ENCODE measurements at places on chromosomes 5 and 9.

GRCh38 chr9:70262948-70263347 is 4.2 kb downstream of the SMC5 start:
- DNase-seq = no peak

DNA sequence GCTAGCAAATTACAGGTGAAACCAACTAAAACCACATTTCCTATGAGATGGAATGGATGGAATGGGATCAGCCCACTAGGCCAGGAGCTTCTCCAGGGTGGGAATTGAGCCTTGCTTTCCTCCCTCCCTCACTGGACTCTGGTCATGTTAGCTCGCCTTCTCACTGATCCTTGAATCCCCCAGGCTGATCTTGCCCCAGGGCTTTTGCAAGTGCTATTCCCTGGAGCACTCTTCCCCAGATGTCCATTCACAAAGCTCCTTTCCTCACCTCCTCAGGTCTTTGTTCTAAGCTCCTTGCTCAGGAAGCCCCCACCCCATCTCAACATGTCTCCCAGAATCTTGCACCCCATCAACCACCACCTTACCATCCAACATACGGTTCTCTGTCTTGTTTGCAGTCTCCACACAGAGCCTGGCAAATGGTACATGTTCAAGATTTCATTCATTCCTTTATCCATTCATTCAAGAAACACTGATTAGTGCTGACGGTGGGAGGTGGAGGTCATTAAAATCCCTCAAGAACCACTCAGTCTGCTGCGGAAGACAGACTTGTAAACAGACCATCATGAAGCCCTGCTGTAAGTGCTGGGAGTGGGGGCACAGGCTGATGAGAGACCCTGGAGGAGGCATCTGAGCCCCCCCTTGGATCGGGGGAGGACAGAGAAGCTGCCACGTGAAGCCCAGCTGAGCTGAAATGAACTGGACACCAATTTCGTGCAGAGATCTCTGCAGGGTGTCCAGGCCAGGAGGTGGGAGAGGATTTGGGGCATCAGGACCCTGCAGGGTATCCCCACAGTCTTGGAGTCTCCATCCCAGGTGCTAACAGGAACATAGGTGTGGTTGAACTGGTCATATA is 141.7 kb downstream of the BARX1 start:
- DNase-seq = no peak

GRCh38 chr5:139708877-139709581 is 60.9 kb downstream of the CXXC5 start:
- DNase-seq = no peak

GRCh38 chr9:75087289-75087823 is 599 bp downstream of the NMRK1 start:
- DNase-seq = no peak

DNA sequence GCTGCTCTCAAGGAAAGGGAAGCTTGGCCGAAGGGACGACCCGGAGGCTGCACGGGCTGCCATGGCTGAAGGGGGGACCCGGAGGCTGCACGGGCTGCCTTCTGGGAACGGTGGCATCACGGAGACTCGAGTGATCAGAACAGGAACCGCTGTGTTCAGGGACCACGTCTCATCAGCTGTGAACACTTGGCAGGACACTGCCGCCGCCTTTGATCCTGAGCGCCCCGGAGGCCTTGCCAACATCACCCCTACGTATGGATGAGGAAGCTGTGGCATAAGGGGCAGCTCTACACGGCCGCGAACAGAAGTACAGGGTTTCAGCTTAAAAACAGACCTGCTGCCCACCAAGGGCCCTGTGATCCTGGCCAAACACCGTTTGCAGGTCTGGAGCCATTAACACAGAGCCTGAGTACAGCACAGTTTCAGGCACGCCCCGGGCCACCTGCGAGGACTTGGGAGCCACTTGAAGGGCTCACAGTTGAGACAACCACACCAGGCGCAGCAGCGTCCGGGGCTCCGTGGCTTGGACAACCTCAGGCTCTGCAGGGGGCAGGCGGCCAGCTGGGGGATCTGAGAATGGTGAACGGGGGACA is 23.9 kb upstream of the TERT start:
- no peak for DNase-seq

GRCh38 chr9:78866207-78867132 is 569.5 kb downstream of the PSAT1 start:
- no peak for DNase-seq

- DNase-seq = no peak
Observed at GRCh38 chr9:7489036-7489435, 310.5 kb downstream of the DMAC1 start.

- no peak for DNase-seq
Observed at GRCh38 chr9:73125651-73126050, 26.0 kb upstream of the ANXA1 start.

DNA sequence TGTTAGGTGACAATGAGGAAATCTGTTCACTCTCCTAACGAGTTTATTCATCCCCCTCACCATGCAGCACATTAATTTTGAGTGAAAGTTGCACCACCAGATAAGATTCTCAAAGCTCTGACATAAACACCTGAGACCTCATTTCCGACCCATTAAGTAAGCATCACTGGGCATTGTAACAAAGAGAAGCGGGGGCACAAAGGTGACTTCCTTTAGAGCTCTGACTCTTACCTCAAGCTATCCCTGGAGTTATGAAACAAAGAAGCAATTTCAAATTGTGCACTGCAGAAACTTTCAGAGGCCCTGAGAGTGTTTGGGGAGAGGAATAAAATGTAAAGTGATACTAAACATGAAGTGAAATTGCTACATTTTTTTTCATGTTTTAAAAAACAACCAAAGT is 29.5 kb downstream of the C5orf15 start:
- DNase-seq = no peak

- no peak for DNase-seq
Observed at GRCh38 chr5:2904399-2904798, 152.9 kb upstream of the IRX2 start.

- no peak for DNase-seq
Observed at GRCh38 chr5:60533789-60534188, 166.2 kb downstream of the DEPDC1B start.

DNA sequence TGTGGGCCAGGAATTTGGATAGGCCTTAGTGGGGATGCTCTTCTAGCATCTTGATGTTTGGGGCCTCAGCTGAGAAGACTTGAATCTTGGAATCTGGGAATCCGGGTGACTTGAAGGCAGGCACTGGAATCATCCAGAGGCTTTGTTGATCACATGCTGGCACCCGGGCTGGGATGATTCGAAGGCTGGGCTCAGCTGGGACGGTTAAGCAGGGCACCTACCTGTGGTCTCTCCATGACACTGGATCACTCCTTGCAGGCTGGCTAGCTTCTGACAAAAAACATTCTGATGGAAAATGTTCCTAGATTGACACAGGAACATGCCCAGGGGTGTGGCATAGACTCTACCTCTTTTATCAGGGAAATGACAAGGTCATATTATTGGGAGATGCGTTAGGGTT is 149.1 kb downstream of the TENT4A start:
- DNase-seq = no peak

DNA sequence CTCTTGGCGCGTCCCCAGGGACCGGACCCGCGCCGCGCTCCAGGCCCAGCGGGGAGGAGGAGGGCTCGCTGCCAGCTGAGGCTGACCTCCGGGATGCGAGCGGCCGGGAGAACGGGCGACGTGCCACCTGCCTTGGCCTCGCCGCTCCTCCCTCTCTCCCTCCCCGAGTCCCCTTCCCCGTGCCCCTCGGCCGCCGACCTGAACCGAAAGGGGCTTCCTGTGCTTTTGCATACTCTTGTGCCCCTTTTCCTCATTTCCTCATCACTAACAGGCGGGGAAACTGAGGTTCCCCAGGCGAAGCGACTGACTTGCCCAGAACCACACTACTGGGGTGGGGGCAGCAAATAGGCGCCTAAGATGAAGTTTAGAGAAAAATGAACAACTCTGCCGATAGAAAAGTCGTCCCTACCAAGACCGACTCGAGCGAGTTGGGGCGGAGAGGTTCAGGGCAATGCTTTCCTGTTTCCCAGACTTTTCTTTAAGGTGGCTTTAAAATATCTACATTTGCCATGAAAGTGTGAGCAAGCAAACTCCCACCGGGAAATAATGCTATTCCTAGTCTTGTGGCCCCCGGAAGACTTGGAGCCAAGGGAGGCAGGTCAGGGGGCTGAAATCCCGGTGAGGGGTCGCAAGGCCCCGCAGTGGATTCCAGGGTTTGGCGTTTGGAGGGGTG is 580 bp upstream of the DUSP1 start:
- DNase-seq = no peak

- no peak for DNase-seq
Observed at GRCh38 chr9:131138676-131139075, 13.3 kb downstream of the NUP214 start.

GRCh38 chr5:6885581-6885980 is 172.3 kb downstream of the TENT4A start:
- no peak for DNase-seq

DNA sequence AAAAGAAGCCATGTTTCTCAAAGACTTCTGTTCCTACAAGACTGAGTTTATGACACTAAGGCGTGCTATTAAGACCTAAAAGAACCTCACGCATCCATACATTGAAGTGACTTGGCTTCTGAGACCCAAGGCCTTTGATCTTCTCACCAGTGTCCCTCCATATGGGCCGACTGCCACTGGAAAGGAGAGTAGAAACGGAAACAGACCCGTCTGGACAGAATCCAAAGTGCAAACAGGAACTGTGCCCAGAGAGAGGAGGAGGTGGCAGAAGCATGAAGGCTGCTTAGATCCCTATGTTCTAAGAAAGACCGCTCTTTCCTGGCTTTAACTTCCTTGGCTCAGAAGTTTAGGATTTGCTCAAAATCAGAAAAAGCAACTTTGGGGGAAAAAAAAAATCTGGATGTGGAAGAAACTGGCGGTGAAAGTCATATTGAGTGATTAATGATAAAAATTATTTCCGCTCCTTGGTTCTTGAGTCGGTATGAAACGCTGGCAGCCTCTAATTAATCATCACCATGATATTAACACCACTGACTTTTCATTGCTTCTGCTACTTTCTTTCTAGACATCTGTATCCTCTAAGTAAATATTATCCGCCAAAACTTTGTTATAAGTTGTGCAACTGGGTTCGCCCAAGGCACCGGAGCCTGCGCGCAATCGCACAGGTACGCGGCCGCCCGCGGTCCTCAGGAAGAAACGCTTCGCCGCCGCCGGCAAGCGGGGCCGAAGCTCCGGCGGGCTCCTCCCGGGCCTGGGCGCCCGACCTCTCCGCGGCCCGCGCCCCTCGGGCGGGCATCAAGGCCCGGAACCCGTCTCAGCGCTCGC is 726 bp downstream of the DAP start:
- DNase-seq = no peak

GRCh38 chr9:5193345-5193744 is 7.9 kb upstream of the INSL6 start:
- no peak for DNase-seq

GRCh38 chr5:151591144-151591819 is at the start of gene FAT2:
FAT2 (minus strand) TSS chr5:151591331; CDS start chr5:151568931, 22,400 bp downstream.
- no peak for DNase-seq

- DNase-seq = no peak
Observed at GRCh38 chr9:113542006-113542405, 78.5 kb downstream of the RGS3 start.

DNA sequence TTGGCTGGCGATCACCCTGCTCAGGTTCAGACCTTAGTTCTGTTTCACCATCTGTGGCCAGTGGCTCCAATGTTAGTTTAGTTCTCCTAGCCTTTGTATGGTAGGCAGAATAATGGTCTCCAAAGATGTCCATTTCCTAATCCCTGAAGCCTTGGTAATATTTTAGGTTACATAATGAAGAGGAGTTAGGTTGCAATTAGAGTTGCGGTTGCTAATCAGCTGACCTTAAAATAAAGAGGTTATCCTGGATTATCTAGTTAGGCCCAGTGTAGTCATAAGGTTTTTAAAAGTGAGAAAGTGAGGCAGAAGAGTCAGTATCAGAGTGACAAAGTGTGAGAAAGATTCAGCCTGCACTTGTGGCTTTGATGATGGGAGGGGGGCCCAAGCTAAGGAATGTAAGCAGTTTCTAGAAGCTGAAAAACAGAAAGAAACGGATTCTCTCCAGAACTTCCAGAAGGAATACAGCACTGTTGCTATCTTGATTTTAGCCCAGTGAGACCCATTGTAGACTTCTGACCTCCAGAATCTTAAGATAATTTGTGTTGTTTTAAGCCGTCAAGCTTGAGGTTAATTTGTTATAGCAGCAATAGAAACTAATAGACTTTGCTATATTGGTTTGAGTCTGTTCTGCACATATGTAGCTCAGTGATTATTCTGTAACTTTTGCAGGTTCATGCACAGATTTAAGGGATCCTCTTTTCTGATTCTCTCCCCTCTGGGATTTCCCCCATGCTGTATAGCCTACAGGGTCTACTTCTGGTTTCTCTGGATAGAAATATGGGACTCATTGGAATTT is 21.6 kb downstream of the LNPEP start:
- DNase-seq = no peak

GRCh38 chr5:172683645-172684471 is 42.8 kb downstream of the NEURL1B start:
- DNase-seq = peak; percentile 41

DNA sequence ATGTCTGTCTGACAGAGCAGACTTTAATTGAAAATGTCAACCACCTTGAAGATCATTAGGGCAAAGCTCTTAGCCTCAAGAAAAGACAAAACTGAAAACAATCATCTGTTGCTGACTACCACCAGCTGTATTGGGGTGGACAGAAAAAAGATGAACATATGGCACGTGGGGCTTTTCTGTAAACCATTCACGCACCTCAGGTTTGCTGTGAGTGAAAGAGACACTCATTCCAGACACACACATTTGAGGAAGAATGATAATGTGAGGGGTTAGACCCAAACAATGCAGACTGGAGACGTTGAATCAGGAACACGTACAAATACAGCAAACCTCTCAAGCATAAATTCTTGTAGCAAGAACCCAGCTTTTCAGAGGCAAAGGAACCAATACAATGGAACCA is 158.7 kb downstream of the EBF1 start:
- DNase-seq = no peak

DNA sequence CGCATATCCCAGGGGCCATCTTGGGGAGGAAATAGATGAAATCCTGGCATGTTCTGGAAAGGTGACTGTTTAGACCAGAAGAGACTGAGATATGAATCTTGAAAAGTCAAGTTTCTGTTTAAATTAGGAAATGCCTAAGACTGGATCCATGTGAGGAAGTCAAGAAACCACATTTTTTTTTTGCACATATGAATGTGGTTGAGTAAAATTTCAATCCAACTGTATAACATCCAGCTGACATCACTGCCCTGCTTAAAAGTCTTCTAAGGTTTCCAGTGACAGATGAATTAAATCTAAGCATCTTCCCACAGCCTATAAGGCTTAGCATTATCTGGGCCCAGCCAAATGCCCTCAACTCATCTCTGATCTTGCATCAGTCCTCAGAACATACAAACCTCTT is 47.7 kb upstream of the TCERG1 start:
- no peak for DNase-seq

DNA sequence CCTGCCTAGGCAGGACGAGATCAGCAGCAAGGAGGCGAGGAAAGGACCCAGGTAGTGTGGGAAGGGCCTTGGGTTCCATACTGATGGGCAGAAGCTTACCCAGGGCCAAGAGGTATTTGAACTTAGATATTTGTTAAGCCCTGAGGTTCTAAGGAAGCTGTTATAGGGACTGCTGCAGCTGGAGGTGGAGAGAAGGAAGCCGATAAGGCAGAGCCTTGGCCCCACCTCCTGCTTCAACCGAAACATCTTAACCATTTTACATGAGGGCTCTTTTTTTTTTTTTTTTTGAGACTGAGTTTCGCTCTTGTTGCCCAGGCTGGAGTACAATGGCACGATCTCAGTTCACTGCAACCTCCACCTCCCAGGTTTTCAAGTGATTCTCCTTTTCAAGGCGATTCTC is 8.6 kb upstream of the AQP3 start:
- DNase-seq = no peak

GRCh38 chr9:18269561-18269960 is 204.4 kb upstream of the ADAMTSL1 start:
- DNase-seq = no peak

- no peak for DNase-seq
Observed at GRCh38 chr5:181173027-181173419, 25.6 kb downstream of the OR2V2 start.
